ENCODE measurements at places on chromosomes 5 and 9. TPM values are rescaled to one million over a fixed set of nuclear protein-coding genes. Genes with fewer than 3 reads are reported as not detected.

GRCh38 chr9:14136047-14136635, 177.8 kb downstream of the NFIB start:
- no peak for DNase-seq

SLC38A9 gene
- 11.1 TPM for total RNA-seq

DNA sequence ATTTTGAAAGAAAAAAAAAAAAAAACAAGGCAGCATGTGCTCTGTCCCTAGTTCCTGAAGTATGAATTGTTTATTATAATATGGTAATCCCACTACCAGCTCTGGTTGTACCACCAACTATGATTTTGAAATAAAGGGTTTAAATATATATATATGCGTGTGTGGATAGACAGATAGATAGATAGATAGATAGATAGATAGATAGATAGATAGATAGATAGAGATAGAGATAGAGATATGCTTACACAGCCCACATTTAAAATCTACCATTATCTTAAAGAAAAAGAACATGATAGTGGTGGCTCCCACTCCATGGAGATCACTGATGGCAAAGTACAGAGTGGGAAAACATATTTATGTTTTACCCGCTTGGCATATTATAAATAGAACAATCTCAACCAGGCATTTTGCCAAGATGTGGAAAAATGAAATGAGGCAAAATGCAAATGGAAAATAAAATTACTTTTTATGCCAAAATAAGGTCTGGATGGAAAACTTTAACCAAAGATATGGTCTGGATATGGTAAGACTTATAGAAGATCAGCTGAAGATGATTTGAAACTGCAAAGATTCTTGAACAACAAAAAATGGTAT, 170.0 kb downstream of the ARL15 start:
- no peak for DNase-seq

TRIM7 gene
- total RNA-seq = 7.4 TPM

DNA sequence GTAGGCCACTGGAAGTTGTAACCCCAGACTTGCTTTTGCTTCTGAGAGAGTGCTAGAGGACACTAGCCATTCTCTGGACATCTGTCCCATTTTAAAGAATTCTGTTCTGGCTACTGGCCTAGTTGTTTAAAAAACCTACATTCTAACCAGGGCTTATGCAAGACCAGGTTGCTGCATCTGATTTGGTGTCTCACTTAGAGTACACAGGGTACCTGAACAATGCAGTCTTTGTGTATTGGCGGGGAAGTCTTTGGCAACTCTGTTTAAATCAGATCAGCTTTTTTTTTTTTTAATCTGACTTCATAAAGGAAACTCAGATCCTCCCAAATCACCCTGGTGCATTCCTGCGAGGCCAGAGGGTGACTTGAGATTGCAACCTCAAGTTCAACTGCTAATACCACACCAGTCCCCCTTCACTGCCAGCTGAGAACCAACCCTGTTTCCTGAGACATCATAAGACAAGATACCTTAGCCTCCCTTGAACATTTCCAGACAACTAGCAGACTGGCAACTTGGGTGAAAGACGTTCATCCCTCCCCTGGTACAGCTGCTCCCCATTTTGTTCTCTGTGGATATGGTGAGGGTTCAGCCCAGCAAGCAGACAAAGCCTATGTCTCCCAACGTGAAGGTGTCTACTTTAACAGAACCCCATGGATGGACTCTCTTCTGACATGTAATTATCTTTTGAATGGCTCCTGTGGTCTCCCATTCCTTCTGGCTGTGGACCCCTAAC, 27.0 kb downstream of the SKP1 start:
- DNase-seq = no peak

GRCh38 chr9:130239741-130240241, 25.8 kb upstream of the HMCN2 start:
- DNase-seq = no peak

DNA sequence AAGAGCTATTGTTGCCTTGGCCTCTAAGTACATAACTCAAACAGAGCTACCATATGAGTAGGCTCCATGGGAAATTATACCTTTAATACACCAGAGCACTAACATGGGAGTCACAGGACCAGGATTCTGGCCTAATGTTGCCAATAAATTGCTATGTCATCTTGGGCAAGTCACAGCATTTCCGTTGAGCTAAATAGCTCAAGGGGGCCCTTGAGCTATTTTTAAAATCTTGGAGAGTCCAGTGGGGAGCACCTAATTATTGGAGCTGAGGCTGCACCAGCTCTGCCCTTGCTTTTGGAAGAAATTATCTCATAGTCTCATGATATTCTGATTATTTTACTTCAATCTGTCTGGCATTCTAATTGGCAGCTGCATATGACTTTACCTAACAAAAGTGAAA, 350.8 kb downstream of the ENC1 start:
- DNase-seq = no peak

DNA sequence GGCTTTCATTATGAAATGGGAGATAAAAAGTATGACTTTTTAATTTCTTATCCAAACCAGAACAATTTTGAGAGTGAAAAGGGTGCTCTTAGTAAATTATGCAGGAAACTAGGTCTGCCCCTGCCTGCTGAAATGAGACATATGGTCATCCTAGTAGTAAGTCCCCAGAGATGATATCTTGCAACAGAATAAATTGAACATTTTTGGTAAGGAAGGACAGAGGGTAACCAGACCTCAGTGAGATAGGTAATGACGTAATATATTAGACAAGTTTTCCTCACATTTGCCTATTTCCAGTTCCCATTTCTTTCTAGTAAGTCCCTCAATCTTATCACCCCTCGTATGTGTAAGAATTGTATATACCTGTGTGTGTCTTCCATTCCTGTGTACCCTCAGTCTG, 91.8 kb downstream of the EQTN start:
- DNase-seq = no peak

NME5 gene
- total RNA-seq = 4.5 TPM

SLC25A2 gene
- not detected for total RNA-seq

- no peak for DNase-seq
These were observed 74.7 kb downstream of the SPRY4 start for GRCh38 chr5:142250119-142250518.

IL9 gene
- total RNA-seq = not detected

DNA sequence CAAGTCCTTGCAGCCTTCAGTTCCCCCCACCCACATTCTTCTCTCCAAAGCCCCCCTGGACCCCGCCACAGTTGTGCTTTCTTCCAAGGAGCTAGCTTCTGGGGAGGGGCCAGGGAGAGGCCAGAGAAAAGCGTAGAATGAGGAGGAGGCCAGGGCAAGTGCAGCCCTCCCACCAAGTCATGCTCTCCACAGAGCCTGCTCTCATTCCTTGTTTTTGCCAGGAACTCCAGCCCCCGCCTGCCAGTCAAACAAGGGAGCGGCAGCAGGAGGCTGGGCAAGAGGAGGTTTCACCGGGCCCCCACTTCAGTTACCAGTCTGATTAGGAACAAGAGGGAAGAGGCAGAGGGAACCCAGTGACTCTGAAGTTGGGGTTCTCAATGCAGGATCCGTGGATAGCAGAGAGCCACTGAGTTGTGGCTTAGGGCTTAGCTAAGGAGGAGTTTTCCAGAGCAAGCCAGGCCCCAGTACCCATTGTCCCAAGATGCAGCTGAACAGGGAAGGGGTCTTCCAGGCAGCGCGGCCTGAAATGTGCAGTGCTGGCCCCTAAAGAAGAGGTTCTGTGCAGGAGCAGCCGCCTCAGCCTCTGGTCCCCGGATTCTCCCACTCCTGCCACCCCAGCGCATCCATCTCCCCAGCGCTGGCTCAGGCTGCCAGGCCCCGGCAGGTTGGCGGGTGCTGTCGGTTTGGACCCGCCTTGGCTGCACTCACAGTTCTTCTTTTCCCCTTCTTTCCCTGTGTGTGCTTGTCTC, 120.6 kb downstream of the DAB2IP start:
- no peak for DNase-seq

SLC46A2 gene
- total RNA-seq = not detected

DNA sequence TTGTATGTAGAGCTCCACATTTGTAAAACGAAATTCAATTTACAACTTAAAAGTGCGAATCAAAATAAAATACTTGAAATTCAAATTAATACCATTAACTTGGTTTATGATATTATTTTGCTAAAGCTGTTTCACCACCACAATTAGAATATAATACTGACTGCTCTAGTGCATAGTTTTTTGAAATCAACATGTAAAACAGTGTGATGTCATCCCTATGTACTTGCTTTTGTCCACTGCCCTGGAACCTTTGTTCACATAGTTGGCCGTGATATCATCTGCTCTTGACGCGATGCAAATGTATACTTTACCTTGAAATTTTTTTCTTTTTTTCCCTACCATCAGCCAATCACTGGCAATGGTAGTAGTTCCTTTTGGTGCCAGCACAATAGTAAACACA, 125.4 kb downstream of the PARP8 start:
- DNase-seq = no peak

IL6ST gene
- total RNA-seq = 227 TPM

- no peak for DNase-seq
These were observed 18.3 kb downstream of the MEGF10 start for GRCh38 chr5:127308945-127309344.

DNA sequence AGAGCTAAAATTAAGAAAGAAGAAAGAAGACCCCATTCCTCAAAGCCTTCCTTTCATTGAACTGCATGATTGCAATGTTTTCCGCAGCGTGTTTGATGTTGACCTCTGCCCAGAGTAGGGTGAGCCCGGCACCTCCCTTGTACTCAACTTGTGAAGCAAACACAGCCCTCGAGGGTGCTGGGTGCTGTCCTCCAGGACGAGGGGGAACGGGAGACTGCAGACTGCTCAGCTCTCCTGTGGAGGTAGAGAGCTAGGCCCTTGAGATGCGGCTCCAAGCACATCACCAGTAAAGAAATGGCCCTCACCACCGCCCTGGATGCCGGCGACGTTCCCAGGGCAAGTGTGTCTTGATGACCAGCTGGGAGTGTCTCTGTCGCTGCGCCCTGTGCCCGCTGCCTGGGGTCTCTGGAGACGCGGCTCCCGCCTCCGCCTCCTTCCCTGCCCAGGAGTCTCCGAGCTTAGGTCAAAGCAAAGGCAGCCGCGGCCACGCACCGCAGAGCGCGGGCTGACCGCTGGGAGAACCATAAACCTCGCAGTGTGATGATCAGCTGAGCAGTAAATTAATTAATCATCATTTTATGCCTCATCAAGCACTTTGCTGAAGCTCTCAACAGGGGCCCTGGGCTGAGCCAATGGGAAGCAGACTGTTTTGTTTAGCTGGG, 108.7 kb downstream of the IRX2 start:
- no peak for DNase-seq

- DNase-seq = no peak
These were observed 30.5 kb downstream of the PPP3R2 start for GRCh38 chr9:101564252-101564651.

- DNase-seq = no peak
These were observed 240.6 kb downstream of the MARCHF11 start for GRCh38 chr5:15938961-15939360.

DNA sequence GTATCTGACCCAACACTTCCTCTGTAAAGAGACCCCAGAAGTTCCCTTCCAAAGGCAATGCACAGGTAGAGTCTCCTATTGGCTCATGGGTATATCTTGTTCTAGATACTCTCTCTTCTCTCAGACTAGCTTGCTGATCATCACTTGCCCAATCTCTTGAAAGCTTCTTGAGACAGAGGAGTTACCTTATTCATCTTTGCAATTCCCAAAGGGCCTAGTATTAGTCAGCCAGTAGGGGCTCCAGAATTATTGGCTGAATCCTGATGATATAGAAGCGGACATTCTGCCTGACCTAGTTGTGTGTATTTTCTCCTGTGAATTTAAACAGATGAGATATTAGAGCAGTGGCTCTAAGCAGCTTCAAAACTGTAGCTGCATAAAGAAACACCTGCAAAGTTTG, 304.0 kb upstream of the KLF4 start:
- DNase-seq = no peak

DNA sequence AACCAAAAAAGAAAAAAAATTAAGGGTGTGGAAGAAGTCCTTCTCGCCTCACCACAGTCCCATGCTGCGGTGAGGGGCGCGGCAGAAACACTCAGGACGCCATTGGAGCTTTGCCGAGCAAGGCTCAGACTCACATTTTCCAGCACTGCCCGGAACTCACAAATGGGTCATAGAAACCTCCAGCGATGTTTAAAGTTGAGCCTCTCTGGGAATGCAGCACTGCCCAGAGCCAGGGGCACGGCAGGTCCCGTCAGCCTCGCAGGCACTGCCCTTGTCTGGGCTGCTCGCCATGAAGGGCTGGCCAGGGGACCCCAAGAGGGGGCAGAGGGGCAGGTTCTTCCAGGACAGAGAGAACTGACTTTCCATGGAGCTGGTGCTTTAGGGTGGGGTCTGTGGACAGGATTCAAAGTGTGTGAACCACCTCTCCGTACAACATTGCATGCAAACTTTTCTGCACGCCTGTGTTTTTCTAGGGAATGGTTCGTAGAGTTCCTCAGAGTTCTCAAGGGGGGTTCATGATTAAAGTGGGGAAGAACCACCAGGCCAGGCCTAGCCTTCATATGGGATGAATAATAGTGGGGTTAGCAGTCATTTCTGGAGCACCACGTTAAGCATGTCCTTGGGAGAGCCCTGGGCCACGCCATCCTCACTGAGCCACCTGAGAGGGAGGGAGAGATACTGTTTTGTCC, 38.4 kb downstream of the PRRX2 start:
- no peak for DNase-seq

GRCh38 chr9:297104-297972, 82.7 kb downstream of the DOCK8 start:
- no peak for DNase-seq

DNA sequence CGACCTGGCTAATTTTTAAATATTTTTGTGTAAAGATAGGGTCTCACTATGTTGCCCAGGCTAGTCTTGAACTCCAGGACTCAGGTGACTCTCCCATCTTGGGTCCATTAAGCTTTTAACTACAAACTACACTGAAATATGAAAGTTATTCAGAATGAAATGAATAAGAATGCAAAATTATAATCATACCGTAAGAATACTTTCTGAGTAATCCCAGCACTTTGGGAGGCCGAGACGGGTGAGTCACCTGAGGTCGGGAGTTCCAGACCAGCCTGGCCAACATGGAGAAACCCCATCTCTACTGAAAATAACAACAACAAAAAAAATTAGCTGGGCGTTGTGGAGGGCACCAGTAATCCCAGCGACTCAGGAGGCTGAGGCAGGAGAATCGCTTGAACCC, 1.1 kb upstream of the ORM1 start:
- DNase-seq = no peak

- no peak for DNase-seq
These were observed 20.6 kb downstream of the FAM78A start for GRCh38 chr9:131255676-131256197.

GRCh38 chr9:113872485-113873143, 3.5 kb upstream of the ZNF618 start:
- no peak for DNase-seq

GRCh38 chr9:16058131-16058549, 505.3 kb downstream of the CCDC171 start:
- DNase-seq = no peak

GRCh38 chr9:126055381-126055985, 271.1 kb upstream of the MVB12B start:
- DNase-seq = no peak

GRCh38 chr9:84852617-84853301, 183.2 kb downstream of the NTRK2 start:
- DNase-seq = no peak

All from heart left ventricle (tissue), 16 donors.